ENCODE measurements at places on chromosomes 12 and 14.
A peak's percentile ranks its signal among the peaks of the same experiment; 100 is the strongest.

GRCh38 chr12:5960783-5961182 lies 15.7 kb upstream of the ANO2 start:
- DNase-seq: no peak

GRCh38 chr14:27367345-27367744 lies 769.5 kb upstream of the NOVA1 start:
- DNase-seq: no peak

GRCh38 chr12:1881301-1881700 lies 37.2 kb downstream of the CACNA2D4 start:
- no peak for DNase-seq

DNA sequence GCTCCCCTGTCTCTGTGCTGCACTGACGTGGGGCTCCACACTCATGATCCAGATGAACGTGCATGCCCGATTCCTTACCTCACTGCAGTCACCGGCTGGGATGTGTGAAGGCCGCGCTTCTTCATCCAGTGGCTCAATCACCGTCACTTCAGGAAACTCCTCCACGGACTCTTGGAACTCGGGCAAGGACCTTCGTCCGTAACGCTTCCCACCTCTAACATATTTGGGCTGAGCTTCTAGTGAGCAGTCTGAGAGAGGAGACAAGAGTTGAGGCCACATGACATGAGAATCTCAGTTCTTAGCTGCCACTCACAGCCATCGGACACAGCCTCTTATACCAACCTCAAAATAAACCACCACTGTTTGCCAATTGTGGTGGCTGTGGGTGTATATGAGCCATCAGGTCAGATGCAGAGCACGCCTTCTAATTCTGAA lies 38.3 kb downstream of the NIN start:
- DNase-seq: no peak

DNA sequence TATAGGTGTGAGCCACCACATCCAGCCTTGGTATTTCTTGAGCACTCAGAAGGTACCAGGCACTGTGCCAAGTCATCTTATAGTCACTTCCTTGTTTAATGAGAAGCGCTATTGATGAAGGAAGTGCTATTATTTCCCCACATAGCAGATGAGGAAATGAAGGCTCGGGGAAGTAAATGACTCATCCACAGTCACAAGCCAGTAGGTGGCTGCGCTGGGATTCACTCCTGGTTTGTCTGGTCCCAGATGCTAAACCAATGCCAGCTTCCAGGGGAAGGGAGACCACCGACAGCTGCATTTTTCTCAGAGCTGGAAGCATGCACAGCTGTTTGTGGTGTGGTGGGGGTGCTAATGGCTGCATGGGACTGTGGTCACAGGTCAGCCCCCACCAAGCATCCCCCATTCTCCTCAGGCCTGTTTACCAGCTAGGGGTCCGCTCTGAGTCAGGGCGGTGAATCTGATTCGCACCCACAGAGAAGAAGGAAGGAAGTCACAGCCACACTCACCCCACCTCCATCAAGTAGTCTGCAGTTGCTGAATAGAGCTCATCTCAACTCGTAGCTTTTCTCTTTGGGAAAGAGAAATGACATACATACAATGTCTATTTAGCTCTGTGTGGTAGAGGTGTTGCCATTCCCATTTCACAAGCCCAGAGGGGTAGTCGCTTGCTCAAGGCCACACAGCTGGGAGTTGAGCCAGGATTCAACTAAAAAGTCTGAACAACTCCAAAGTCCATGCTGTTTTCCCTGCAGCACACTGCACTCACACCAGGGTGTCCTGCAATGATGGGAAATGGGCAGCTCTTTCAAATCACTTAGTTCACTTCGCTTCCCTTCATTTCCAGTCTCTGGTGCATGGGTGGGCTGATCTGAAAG lies 6.3 kb upstream of the LTBP2 start:
- peak; percentile 50 for DNase-seq

- DNase-seq: no peak
Observed at GRCh38 chr14:70698288-70698687, 56.6 kb downstream of the TTC9 start.

DNA sequence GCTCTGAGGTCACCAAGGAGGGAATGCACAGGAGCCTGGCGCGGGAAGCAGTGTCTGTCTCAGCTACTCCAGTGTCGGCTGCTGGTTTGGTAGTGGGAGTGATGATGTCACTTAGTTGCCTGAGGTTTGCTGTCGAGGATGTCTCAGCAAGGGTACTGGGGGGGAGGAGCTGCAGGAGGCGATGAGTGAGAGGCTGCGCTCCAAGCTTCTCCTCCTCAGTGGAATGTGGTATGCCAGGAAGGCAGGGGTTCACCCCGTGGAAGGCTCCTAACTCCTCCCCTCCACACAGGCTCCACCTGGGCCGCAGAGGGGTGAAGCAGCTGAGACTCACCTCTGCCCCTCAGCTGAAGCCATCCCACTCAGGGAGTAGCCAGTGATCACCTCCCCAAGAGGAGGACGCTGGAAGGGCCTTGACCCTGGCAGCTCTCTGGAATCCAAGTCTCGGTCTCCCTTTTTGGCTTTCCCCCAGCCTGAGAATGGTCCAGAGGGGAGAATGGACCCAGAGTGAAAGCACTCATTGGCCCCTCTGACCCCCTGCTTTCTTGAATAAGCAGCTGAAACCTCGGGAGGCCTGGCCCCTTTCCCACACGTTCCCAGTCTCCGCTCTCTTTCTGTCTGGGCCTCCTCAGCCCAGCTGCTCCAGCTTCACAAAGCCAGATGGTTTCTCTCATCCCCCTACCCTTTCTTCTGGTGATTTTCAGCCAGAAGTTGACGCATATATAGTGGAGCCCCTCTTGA lies 178.9 kb upstream of the FKBP4 start:
- no peak for DNase-seq

DNA sequence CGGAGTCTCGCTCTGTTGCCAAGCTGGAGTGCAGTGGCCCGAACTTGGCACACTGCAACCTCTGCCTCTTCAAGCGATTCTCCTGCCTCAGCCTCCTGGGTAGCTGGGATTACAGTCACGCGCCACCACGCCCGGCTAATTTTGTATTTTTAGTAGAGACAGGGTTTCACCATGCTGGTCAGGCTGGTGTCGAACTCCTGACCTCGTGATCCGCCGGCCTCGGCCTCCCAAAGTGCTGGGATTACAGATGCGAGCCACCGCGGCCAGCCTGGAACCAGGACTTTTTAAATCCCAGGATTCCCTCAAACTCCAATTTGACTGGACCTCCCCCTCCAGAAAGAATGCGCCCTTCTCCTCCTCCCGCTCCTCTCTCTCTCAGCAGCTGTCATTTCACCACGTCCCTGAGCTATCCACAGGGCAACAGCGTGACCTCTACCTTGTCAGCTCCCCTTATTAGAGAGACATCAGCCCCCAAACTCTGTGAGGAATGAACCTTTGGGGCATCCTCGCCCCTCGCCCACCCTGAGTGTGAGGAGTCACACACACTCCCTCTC lies 2.0 kb downstream of the ESYT1 start:
- no peak for DNase-seq

DNA sequence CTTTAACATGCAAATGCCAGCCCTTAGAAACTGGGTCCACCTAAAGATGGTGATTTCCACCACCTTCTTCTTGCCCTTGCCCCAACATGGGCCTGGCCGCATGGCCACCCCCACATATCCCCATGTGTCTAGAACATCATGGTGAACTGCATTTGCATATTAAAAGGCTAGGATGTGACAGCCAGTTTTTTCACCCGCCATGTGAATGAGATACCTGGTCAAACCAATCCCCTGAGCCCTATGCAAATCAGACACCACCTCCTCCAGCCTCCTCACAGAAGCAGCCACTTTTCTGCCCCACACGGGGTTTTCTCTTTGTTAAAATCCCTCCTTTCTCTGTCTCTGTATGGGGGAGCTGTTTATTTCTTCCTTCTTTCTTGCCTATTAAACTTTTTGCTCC lies 1322.5 kb downstream of the FSCB start:
- no peak for DNase-seq

DNA sequence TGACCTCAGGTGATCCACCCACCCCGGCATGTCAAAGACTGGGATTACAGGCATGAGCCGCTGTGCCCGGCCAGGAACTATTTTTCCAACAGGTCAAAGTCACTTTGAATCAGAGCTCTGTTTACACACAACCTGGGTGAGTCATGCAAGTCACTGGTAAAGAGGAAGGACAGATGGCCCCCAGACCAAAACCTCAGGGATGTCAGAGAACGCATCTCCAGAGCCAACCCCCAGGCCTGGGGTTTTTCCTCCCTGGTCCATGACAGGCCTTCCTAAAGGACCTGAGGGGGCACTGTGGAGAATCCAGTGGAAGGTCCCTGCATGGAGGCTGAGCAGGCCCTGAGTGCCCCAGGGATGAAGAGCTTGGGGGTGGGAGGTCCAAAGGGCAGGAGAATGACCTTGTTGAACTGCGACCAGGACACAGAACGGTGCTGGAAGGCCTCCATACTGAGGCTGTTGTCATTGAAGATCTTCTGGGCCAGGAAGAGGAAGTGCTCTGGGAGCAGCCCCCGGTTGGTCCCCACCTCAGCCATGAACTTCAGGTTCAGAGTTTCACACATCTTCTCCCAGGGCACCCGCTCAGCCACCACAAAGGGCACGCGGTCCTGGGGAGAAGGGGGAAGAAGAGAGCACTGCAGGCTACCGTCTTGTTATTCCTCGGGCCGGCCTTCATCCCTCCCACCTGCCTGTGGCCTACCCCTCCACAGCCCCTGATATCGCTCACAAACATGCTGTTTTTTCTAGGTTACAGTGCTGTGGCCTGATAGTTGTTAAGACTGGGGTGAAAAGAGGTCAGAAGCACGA lies 9.1 kb downstream of the STAT6 start:
- no peak for DNase-seq

- no peak for DNase-seq
Observed at GRCh38 chr12:74896186-74896585, 313.5 kb downstream of the KCNC2 start.

DNA sequence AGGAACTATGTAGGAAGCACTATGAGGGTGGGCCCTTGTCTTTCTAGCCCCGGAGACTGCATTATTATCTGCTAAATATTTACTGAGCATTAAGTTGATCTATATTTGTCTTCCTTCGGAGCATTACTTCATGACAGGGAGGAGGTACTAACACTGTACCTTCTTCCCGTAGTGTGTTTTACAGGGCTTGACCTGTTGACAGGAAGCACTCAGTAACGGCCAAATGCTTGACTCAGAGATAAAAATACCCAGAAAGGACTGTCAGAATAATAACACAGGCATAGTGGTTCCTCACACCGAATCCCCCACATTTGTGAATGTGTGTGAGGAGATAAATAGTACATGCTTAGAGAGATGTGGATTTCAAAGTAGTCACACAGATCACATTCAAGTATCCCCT lies 466.6 kb downstream of the EGLN3 start:
- DNase-seq: no peak

- no peak for DNase-seq
Observed at GRCh38 chr12:90042920-90043641, 334.4 kb upstream of the ATP2B1 start.

GRCh38 chr12:127482950-127483349 lies 784.0 kb upstream of the TMEM132C start:
- no peak for DNase-seq

DNA sequence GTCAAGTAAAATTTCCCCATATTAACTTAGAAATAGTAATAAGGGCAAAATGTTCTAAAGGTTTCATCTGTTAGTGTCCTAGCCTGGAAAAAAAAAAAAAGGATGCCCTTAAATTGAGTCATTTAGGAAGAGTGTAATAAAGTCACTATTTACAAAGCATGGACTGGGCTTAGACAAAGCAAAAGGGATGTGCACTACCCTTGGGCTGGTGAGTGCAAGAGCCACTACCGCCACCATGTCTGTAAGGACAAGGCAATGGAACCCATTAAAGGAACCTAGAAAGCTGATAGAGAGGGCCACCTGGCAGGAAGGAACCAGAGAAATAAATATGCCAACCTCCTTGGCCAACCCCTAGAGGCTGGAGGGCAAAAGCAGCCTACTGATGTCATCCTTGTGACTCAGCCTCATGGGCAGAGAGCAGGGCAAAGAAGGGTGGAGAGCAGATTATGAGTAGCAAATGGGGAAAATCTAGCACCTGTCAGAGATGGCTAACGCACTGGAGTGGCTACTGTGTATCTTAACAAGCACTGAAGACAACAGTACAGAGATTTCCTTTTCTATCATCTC lies 59.5 kb upstream of the FUT8 start:
- no peak for DNase-seq

DNA sequence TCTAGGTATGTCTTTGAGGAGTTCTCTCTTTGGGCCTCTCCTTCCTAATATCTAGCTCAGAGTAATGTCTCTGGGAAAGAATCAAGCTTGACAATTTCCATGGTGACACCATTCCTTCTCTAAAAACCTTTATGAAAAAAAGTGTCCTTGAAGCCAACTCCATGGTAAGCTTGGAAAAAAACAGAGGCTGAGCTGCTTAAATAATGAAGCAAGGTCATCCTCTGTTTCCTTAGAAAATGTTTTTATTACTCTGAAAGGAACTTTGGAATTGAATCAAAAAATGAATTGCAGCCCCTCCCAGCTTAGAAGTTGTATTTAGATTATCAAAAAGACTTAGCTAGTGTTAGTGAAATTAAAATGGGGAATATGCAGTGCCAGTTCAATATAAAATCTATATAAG lies 166.1 kb upstream of the KITLG start:
- DNase-seq: no peak

DNA sequence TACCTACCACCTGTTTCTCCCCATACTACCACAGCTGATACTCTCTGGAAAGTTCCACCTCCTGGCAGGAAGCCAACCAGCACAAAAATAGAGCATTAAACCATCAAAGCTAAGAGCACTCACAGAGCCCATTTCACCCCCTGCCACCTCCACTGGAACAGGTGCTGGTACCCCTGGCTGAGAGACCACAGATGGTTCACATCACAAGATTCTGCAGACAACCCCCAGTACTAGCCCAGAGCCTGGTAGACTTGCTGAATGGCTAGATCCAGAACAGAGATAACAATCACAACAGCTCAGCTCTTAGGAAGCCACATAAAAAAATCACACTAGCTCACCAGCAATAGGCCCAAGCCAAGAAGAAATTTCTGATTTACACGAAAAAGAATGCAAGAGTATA lies 855.2 kb downstream of the FSCB start:
- DNase-seq: no peak

DNA sequence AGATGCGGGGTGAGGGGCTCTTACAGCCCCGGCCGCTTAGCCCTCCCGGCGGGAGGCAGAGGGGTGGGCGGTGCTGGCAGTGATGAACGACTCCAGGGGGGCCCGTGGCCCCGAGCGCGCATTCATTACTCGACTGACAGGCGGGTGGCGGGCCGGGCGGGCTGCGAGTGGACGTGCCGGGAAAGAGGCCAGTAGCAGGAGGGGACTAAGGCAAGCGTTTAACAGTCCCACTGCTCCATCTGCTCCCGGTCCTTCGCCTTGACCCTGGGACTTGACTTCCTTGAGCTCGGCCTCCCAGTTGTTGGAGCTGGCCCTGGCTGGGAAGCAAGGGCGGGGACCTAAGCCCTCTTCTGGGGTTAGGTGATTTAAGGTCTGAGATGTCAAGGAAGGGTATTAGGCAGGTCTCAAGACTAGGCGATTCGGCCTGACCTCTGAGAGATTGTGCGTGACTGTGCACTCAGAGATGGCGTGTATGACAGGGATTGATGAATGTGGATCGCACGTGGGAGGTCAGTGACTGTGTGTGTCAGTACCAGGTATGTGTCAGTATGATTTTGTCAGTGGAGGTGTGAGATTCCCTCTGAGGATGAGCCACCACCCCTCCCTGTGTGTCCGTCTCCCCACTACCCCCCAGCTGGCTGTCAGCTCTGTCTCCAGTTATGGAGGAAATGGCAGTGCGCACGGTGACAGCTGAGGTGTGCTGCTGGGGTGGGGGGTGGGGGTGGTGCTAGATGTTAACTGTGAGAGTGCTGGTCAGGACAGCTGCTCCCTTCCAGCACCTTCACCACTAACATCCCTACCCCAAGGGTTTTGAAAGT lies 3.6 kb upstream of the DNAJC22 start:
- no peak for DNase-seq

Data from stimulated activated CD8-positive, alpha-beta memory T cell treated with anti-CD3 and anti-CD28 coated beads, Interleukin-4, amount 100 ng/mL, for 1 hour (primary cell).